ENCODE measurements at places on chromosomes 4 and X.

DNA sequence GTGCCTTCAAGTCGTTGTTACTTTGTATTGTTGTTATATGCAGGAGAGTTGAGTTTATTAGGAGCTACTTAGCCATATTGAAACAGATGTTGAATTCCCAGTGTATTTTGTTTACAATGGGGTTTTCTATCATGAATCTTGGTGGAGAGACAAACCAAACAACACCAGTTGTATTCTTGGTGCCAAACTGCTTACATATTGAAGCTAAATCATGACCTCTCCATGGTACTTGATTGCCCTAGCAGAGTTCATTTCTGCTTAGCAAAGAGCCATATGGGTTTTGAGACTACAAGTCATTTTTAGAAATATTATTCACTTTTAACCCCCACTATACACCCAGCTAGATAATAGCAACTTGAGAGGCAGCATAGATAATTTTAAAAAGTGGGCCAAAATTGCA is 85.4 kb downstream of the ADGRG4 start:
- no peak for DNase-seq

DNA sequence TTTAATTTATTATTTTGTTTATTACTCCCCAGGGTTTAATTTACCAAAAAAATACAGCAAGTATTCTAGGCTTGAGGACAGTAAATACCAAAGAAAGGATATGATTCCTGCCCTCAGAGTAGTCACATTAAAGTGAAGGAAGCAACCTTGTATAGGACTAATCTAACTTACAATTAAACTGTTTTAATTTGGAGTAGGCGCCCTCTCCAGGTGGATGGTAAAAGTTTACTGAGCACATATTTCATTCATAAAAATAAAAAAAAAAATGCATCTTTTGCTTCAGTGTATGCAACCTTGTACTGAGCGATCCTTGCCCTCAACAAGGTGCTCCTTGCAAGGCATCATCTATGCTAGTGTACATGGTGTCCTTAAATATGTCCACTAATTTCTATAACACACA is 72.0 kb upstream of the MAGEB16 start:
- DNase-seq = no peak

- no peak for DNase-seq
Measured at GRCh38 chrX:103343105-103343504, 13.1 kb downstream of the TCEAL7 start.

GRCh38 chr4:81211956-81212355 is 3.1 kb downstream of the PRKG2 start:
- no peak for DNase-seq

GRCh38 chr4:57736781-57737180 is 626.6 kb upstream of the IGFBP7 start:
- DNase-seq = no peak

GRCh38 chr4:177673985-177674489 is 231.8 kb upstream of the AGA start:
- no peak for DNase-seq

DNA sequence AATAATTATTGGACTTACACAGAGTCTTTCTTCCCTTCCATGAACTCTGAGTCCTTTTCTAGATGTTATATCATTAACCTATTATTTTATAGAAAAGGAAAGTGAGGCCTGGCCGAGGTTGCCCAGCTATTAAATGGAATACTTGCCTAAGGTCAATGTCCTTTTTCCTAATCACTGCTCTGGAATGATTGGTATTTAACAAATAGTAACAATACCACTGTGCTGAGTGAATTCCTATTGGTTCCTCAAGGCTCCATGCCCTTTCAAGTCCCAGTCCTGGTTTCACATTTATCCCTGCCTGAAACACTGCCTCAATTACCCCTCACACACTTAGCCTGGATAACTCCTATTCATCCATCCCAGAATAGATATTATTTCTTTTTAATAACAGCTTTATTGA is 6.2 kb downstream of the TCEAL9 start:
- no peak for DNase-seq

GRCh38 chrX:69152417-69152841 is 12.8 kb downstream of the PJA1 start:
- no peak for DNase-seq

DNA sequence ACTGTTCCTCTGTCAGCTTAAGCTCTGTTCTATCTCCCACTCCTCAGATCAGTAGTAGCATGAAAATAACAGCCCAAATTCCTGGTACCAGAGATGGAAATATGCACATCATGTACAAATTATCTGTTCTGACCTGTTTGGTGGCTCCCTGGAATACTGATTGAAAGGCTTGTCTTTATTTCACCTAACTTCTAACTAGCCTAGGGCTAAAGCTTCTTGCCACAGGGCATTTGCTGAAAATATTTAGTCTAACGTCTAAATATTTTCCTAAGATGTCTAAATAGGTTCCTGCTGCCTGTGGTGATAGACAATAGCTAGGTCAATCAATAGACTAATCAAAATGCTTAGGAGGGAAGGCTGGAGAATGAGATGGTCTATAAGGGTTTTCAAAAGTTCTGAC is 12.9 kb upstream of the PRMT9 start:
- DNase-seq = no peak

DNA sequence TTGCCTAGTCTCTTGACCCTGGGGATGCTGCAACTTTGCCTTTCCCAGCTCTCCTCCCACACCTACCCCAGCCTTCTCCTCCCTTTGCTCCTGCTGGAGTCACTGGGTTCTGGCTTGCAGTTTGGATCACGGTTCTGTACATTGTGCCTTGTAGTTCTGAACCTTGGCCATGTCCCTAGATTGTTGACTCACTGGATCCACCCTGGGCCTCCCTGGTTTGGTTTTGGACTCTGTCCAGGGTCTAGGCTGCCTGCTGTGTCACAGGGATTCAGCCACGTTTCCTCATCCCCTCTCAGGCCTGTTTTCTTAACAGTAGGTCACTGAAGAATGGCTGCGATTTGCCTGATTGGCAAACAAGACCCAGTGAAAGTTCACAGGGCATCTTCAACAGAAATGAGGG is 11.5 kb upstream of the GABRE start:
- peak; percentile 8 for DNase-seq

- no peak for DNase-seq
Measured at GRCh38 chr4:14028862-14029261, 401.3 kb upstream of the BOD1L1 start.

DNA sequence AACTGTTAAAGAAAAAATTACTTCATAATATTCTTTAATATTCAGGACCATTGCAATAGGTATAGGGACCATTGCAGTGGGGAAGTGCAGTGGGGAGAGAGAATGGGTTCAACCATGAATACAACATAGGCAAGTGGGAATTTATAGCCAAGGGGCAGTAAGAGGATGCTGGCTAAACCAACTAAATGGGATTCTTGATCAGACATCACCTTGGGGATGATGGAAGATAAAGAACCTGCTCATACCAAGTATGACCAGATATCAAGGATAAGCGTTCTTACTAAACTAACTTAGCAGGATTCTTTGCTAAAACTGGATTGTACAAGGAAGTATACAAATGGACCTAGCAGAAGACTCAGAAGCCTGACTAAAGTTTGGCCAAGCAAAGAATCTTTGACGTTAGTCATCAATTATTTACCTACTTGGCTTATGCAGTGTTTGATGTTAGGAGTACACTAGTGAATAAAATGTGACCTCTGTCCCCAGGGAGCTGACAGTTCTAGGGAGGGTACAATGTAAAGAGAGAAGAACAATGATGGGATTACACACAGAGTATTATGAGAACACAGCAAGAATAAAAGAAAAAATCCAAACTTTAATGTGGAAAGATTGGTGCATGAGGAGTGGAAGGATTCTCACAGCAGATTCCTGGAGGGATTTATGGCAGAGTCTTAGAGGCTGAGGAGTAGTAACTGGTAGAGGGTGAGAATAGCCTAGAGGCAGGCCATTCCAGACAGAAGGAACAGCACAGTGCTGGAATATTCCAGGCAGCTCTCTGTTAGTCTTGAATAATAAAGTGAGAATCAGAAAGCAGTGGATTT is 54.7 kb upstream of the MYOZ2 start:
- peak; percentile 9 for DNase-seq

- no peak for DNase-seq
Measured at GRCh38 chr4:182695842-182696241, 221.3 kb downstream of the DCTD start.

- no peak for DNase-seq
Measured at GRCh38 chrX:130025256-130025655, 42.8 kb downstream of the BCORL1 start.

DNA sequence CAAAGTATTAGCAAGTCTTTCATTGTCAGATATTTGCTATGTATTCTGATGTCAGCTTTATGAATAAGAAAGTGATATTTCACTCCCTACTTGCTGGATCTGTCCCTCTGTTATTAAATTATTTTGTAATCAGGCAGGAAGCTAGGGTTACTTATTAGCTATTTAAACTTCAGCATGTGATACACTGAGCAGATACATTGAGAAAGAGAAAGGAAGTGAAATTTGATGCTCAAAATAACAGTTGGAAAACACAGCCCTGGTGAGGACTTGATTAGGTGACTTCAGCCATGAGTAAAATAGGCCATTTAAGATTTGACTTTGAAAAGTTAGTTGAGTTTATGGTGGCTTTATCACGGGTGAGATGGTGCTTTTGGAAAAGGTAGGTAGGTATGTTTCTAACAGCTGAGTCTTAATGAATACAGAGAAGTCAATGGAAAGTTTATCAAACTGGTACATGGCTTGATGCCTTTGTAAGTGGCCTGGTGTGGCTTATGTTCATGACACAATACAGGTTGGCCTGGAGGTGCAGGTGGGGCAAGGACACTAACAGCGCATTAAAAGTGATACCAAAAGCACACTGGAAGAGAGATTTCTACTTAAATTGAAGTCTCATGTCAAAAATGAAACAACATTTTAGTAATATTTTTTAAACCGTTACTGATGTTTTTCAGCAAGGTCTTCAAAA is 321.2 kb upstream of the SPOCK3 start:
- no peak for DNase-seq

GRCh38 chr4:3077796-3078195 is 3.3 kb downstream of the HTT start:
- DNase-seq = no peak

- DNase-seq = no peak
Measured at GRCh38 chr4:148056879-148057278, 325.0 kb downstream of the ARHGAP10 start.

DNA sequence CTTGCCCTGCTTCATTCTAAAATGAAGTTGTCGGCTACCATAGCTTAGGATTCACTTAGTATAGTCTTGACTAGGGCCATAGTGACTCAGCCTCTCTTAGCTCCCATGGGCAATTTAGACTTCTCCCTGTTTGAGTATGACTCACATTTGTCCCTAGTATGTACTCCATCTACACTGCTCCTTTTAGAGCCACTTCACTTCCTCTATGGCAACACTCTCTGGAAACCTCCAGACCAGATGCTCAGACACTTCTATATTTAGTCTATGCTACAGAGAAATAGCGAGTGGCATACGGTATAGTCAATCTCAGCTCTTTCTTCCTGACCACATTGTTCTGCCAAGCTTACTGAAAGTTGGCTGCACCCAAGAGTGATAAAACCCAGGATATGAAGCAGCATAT is 11.2 kb downstream of the MEPE start:
- peak; percentile 18 for DNase-seq

- DNase-seq = no peak
Measured at GRCh38 chr4:148344352-148344751, 97.9 kb downstream of the NR3C2 start.

GRCh38 chr4:109410226-109410625 is 23.4 kb upstream of the SEC24B start:
- DNase-seq = no peak

DNA sequence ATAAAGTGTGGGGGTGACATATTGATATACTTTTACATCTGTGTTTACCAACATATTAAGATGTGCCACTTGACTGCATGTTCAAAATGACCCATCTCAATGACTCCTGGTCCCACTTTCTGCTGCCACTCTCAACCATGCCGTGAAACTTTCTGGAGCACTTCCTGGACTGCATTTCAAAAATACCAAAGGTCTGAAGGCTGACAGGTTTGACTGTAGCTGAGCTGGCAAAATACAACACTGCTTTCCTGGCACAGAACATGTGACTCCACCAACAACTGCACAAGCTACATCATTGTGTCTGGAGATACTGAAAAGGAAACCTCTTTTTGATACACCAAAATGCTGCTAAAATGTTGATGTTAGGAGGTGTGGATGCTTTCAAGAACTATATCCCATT is 184.8 kb downstream of the UNC5C start:
- no peak for DNase-seq

- DNase-seq = no peak
Measured at GRCh38 chr4:25949173-25949748, 35.2 kb downstream of the SMIM20 start.

GRCh38 chrX:97401586-97402136 is 518.0 kb downstream of the RPA4 start:
- no peak for DNase-seq

DNA sequence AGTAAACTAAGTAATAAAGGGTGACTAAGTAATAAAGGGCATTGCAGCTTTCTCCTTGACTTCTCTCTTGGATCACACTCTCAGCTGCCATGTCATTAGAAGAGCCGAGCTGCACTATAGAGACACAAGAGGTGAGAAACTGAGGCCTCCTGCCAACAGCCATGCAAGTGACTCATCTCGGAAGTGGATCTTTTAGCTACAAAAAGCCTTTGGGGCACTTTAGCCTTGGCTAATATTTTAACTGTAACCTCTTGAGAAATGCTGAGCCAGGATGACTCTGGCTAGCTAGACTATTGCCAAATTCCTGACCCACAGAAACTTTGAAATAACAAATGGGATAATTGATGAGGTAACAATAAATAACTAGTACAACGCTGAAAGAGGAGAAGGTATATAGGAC is 1.5 kb upstream of the NEIL3 start:
- peak; percentile 54 for DNase-seq

DNA sequence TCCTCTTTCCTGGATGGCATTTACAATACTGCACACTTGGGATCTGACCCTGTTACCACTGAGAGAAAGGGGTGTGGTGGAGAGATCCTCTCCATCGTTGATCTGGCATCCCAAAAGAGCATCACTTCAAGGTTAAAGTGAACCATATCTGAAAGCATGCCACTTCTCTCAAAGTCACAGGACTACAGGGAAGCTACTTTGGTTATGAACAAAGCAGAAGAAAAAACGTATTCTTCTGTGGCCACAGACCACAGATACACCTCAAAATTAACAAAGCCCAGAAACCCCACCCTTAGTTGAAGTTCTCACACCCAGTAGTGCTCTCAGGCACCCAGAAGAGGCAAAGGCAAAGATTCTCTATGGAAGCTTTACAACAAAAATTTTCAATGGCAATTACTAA is 108.3 kb downstream of the JADE1 start:
- no peak for DNase-seq

DNA sequence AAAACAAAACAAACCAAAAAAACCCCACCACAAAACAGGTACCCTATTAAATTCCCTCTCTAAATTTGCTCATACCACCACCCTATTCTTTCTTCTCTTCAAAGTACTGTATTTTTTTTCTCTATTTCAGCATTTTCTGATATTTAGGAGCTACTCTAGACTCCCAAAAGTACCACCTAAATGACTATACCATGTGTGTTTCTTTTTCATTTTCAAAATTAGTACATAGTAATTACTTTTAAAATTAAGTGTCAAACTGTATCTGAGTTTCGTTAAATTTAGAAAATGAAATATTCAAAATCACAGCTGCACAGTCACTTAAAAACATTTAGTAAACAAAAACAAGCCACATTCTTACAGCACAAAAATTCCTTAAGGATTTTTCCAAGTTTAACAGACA is 161.7 kb downstream of the FBXW7 start:
- no peak for DNase-seq

- no peak for DNase-seq
Measured at GRCh38 chr4:97987019-97987648, 156.1 kb downstream of the STPG2 start.

All from T1000 (cell line).